Activated naive CD4-positive, alpha-beta T cell treated with anti-CD3 and anti-CD28 coated beads, Interleukin-2, amount 10 ng/mL, durations not matched to agents 5 hours and 36 hours (primary cell): ENCODE measurements at places on chromosomes 3 and 15. TPM values are rescaled to one million over a fixed set of nuclear protein-coding genes. Genes with fewer than 3 reads are reported as not detected.

MLF1 gene
- 0.58 TPM for total RNA-seq

CP gene
- total RNA-seq = not detected

ZNF717 gene
- 16.5 TPM for total RNA-seq

RHOA gene
- total RNA-seq = 434 TPM

POU1F1 gene
- not detected for total RNA-seq

PRICKLE2 gene
- not detected for total RNA-seq

PARP15 gene
- 71.0 TPM for total RNA-seq

MAGEL2 gene
- not detected for total RNA-seq

MAGI1 gene
- total RNA-seq = 0.05 TPM

SLC2A2 gene
- not detected for total RNA-seq

OIP5 gene
- 13.3 TPM for total RNA-seq

ATP8B4 gene
- total RNA-seq = 1.6 TPM

GHSR gene
- not detected for total RNA-seq

EFCC1 gene
- 0.10 TPM for total RNA-seq

DCBLD2 gene
- total RNA-seq = 3.0 TPM

SCG5 gene
- 3.0 TPM for total RNA-seq

GNAT1 gene
- total RNA-seq = not detected

CPN2 gene
- total RNA-seq = not detected

UBA3 gene
- 92.0 TPM for total RNA-seq

EPHB1 gene
- 0.87 TPM for total RNA-seq

BDH1 gene
- 114 TPM for total RNA-seq

PLA1A gene
- not detected for total RNA-seq

MYH15 gene
- 0.07 TPM for total RNA-seq

AMIGO3 gene
- total RNA-seq = not detected

MAP6D1 gene
- 0.91 TPM for total RNA-seq

FAM81A gene
- 0.23 TPM for total RNA-seq

WDR5B gene
- total RNA-seq = 5.7 TPM

VWA5B2 gene
- not detected for total RNA-seq

PIERCE2 gene
- total RNA-seq = 0.35 TPM

IL17RB gene
- 3.5 TPM for total RNA-seq

DNAH12 gene
- total RNA-seq = 0.05 TPM

NAA50 gene
- 84.9 TPM for total RNA-seq

STRIT1 gene
- total RNA-seq = not detected

ZIC1 gene
- not detected for total RNA-seq

CLDN11 gene
- 0.10 TPM for total RNA-seq

P2RY13 gene
- not detected for total RNA-seq

CADM2 gene
- not detected for total RNA-seq

REC114 gene
- total RNA-seq = not detected

ZNF774 gene
- 1.1 TPM for total RNA-seq

KLHL40 gene
- total RNA-seq = not detected

GATM gene
- total RNA-seq = 0.36 TPM

BCL2A1 gene
- 28.3 TPM for total RNA-seq

AHSG gene
- not detected for total RNA-seq

PPM1L gene
- 4.9 TPM for total RNA-seq

GOLGA6D gene
- not detected for total RNA-seq

CFAP161 gene
- total RNA-seq = not detected

CCDC39 gene
- not detected for total RNA-seq

ISLR2 gene
- total RNA-seq = not detected

VEPH1 gene
- total RNA-seq = not detected

TGM4 gene
- not detected for total RNA-seq

NR1I2 gene
- 0.17 TPM for total RNA-seq

LRCH3 gene
- 46.0 TPM for total RNA-seq

SEMA5B gene
- not detected for total RNA-seq

CDAN1 gene
- total RNA-seq = 24.8 TPM

TEX55 gene
- not detected for total RNA-seq

HGD gene
- total RNA-seq = 0.68 TPM
